ENCODE measurements at places on chromosomes 2 and 18.
A peak's percentile ranks its signal among the peaks of the same experiment; 100 is the strongest.

DNA sequence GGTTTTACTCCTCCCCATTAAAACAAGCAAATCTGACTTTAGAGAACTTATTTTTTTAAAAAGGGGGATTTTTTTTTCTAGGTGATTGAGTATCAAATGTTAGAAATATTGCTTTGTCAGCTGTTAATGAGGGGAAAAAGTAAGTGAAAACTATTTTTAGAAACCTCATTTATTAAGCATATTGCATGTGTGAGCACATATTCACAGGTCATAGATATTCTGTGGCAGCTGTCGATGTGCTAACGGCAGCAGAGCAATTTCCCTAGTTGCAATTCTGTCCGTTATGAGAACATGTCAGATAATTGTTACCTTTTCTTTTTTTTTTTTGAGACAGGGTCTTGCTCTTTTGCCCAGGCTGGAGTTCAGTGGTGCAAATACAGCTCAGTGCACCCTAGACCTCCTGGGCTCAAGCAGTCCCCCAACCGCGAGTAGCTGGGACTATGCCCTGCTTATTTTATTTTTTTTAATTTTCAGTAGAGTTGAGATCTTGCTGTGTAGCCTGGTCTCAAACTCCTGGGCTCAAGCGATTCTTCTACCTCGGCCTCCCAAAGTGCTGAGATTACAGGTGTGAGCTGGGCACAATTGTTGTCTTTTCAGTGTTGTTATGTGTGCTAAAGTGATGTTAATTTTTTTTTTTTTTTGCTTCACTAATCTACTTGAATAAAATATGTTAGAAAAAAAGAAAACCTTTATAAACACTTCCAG, 69.8 kb downstream of the MTA3 start:
- no peak for DNase-seq

DNA sequence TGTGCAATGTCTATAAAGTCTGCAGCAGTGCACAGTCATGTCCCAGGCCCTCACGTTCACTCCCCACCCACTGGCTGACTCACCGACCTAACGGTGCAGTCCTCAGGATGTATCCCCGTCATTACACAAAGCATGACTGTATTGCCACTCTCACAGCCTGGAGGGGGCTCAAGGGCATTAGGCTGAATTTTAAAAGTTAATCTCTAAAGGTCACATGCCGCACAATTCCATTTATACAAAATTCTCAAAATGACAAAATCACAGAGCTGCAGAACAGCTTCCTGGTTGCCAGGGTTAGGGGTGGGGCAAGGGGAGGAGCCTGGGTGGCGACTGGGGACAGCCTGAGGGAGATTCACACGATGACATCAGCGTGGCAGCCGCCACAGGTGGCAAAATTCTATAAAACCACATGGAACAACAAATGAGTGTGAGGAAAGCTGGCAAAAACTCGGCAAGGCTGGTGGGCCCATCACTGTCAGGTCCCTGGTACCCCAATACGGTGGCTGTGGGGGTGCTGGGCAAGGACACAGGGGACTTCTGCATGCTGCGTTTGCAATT, 97.6 kb downstream of the NDUFA10 start:
- no peak for DNase-seq

DNA sequence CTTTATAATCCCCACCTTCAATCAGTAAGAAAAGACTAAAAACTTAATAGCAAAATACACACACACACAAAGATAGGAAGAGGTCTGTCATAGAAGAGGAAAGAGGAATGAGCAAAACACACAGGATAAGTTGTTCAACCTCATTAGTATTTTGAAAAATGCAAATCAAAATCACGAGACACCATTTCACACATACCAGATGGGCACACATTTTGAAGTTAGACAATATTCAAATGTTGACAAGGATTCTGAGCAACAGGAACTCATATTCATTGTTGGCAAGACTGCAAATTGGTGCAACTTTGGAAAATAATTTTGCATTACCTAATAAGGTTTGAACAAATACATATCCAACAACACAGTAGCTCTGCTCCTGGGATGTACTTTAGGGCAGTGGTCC, 127.6 kb downstream of the RAB3GAP1 start:
- no peak for DNase-seq

DNA sequence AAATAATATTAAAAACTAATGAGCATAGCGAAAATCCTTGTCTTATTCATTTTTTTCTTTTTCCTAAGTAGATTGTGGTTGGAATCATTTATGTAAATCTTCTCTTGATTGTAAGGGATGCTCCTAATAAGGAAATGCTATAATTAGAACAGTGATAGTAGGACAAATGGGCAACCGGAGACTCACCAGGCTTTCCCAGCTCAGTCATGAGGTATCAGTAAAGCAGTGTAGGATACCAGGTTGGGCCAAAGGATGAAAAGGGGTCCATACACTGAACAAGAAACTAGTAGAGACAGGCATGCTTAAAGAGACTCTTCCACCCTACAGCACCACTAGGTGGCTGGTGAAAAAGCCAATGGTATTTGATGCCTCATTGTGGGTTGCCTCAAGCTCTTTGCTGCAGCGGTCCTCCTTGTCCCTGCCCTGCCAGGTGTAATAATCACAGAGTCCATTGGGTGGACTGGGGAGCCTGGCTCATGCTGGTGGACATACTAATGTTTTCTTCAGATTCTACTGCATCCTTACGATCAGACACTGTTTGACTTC, 71.4 kb upstream of the FAM98A start:
- DNase-seq, result no peak

DNA sequence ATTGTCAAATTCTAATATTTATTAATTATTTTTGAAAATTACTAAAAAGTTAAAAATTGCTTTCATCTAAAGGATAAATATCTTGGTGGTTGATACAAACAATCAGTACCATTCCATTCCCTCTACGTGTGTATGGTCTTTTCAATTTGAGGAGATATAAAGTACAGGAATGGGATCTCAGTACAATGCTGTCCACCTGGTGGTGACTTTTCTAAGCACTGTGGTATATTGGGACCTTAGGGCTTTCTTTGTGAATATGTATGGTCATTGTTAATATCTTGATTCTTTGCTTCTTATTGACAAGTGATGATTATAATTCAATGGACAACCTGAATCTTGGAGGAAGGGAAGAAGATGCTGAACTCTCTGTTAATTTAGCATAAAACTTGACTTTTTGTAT, 83.1 kb downstream of the NBEAL1 start:
- no peak for DNase-seq

DNA sequence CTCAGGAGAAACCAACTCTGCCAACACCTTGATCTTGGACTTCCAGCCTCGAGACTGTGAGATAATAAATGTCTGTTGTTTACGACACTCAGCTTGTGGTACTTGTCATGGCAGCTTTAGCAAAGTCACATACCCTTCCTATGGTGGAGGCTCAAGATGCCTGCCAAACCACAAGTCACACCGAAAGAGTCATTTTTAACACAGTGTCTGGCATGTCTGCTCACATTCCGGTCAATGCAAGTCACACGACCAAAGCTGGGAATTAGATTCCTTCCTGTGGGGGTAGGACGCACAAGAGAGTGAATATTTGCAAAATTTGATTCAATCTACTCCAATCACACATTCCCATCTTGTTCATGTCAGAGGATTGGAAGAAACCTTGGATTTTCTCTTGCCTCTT, 24.6 kb downstream of the KCNE4 start:
- no peak for DNase-seq

DNA sequence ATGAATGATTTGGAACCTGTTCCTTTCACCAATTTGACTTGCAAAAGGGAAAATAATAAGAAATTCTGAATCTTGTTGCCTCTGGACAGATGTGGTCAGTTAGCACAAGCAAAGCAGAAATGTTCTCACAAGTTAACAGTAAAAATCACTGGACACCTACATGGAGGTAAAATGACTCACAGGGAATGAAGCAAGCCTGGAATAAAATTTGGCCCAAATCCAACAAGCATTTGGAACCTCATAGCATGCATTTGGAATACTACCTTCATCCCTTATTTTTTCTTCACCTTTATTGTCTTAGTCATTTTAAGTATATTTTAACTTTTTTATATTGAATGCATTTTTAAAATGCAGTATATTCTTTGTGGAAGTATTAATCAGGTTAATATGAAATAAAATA, 602.9 kb downstream of the ARHGAP15 start:
- DNase-seq, result no peak

DNA sequence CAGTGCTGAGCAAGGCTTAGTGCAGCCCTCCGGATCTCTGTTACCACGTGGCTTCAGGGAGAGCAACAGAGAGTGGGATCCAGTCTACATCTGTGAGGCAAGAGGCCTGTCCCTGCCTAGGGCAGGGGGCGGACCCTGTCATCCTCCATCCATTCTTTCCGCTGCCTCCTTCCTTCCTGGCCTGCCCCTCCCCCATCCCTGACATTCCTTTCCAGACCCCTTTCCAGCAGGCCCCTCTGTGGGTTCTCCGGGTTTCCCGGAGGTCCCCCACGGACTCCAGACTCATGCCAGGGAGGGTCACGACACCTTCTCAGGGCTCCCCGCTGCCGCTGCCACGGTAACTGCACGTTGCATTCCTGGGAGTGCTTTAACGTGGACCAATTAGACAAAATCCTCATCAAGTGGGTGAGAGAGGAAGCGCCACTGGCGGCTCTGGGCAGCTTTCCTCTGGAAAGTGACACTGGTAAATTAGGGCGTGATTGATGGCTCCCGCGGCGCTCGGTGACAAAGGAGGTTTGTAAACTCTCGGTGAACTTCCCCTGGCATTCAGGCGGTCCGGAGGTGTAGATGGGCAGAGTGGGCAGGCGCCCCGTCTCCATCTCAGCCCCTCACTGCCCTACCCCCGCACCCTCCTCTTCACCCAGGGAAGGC, 11.4 kb downstream of the ATOH8 start:
- no peak for DNase-seq

GRCh38 chr2:191675807-191676721, 1.9 kb upstream of the NABP1 start:
- DNase-seq, result peak; percentile 36

DNA sequence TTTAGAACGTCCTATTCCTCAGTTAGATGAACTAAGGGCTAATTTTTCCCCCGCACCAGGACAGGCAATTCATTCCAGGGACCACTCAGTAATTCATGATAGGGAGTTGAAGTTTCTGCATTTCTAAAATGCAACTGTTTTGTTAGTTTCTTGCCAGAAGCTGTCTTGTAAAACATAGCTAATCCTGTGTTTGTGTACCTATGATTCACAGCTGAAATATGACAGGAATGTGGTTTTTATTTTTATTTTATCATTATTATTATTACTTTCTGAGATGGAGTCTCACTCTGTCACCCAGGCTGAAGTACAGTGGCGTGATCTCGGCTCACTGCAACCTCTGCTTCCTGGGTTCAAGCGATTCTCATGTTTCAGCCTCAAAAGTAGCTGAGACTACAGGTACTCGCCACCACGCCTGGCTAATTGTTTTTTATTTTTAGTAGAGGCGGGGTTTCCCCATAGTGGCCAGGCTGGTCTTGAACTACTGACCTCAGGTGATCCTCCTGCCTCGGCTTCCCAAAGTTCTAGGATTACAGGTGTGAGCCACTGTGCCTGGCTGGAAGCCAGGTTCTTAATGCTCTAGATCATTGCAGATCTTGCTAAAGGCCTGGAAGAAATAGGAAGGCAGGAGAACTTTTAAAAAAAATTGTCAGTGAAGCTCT, 154.8 kb upstream of the FHL2 start:
- no peak for DNase-seq

DNA sequence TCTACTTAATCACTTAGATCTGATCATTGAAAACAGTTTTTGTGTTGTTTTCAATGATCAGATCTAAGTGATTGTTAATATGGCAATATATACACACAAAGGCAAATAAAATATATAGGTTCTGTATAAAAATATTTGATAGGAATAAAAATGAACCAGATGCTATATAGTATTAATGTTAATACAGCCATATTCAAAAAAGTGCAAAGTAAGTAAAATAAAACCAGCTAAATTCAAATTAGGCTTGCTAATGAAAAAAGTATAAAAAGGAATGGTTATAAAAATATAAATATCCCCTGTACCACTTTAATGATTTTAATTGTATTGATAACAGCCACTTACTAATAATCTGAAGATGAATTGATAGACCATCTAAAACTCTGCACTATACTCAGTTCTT, 38.4 kb downstream of the VPS54 start:
- DNase-seq, result no peak

- no peak for DNase-seq
Measured at GRCh38 chr2:167953776-167954175, 293.6 kb downstream of the STK39 start.

GRCh38 chr2:102768892-102769291, 7.1 kb downstream of the TMEM182 start:
- no peak for DNase-seq

DNA sequence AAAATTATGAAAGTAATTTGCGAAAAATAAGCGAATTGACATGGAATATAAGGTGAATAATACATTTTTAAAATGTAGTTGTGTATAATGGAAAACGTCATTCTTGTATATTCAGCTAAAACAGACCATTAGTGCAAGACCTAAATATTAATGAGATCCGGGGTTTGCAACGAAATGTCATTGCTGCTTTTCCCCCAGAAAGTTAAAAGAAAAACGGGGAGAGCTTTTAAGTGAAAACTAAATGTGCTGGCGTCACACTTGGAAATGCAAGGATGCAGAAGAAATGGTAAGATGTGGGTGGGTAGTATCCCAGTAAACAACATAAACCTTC, 491 bp upstream of the SGO2 start:
- no peak for DNase-seq

- DNase-seq, result no peak
Measured at GRCh38 chr2:217471319-217471718, 531.5 kb downstream of the TNS1 start.

DNA sequence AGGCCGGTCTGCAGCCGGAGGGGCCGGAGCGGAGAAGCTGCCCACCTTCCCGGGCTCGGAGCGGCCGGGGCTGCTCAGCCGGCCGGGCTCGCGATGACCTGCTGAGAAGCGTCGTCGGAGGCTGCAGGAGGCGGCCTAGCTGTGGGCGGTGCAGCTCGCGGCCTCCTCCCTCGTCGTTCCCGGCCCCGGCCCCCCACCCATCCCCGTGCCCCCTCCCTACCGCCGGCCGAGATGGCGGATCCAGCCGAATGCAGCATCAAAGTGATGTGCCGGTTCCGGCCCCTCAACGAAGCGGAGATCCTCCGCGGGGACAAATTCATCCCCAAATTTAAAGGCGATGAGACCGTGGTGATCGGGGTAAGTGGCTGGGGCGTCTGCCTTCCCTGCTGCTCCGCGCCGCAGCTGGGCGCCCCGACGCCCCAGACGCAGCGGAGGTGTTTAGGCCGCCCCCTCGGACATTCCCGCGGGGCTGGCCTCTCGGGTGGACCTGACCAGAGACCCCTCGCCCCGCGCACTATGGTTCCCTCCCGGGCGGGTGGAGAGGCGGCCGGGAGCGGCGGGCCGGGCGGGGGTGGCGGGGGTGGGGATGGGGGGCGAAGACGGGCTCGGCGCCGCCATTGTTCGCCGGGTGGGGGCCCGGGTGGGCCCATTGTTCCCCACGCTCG, 492 bp downstream of the KIF5C start:
- DNase-seq, result no peak
